ENCODE measurements at places on chromosomes 5 and 9.
A peak's percentile ranks its signal among the peaks of the same experiment; 100 is the strongest.

- DNase-seq = peak; percentile 31
Observed at GRCh38 chr5:5141625-5142525, 1.7 kb downstream of the ADAMTS16 start.

DNA sequence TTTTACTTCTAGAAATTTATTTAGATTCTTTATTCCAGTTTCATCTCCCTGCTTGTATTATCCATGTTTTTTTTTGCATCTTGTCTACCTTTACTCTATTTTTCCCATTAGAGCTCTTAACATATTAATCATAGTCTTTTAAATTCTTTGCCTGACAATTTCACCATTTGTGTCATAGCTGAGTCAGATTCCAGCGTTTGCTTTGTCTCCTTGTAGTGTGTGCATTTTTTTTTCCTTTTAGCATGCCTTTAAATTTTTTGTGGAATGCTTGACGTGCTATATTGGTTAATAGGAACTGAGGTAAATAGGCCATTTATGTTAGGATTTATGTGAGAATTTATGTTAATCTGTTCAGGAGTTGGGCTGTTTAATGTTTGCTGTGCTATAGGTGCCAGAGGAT lies 41.8 kb upstream of the NFIL3 start:
- DNase-seq = no peak

DNA sequence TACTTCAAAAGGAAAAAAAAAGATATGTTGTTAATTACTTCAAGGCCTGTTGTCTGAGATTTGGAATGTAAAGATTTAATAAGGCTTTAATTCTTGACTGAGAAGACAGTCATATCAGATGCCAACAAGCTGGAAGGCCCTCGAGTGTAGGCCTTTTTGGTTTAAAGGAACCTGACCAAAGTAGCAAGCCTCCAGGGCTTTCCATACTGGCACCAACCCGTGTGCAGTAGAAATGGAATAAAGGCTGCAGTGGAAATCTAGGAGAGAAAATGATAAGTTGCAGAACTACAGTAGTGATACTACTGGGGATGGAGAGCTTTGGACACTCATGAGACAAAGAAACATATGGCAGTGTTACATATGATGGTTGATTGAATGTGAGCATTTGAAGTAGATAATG lies 358.0 kb downstream of the TAF11L14 start:
- no peak for DNase-seq

- no peak for DNase-seq
Observed at GRCh38 chr9:7011395-7012067, 253.8 kb downstream of the KDM4C start.

DNA sequence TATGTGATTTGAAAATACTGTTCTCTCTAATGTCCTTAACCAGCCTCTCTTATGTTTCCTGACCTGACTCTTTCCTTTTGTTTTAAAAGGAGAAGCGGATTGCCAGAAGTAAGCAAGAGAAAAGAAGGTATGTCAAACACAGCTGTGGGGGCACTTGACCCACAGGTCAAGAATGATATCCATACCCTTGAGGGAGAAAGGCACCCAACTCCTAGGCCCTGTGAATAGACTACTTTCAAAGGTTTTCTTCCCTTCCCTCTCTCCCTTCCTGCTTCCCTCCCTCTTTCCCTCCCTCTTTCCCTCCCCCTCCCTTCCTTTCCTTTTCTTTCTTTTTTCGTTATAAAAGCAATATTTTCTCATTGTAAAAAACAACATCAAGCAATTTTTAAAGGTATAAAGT lies 306.8 kb downstream of the TRPM3 start:
- no peak for DNase-seq

DNA sequence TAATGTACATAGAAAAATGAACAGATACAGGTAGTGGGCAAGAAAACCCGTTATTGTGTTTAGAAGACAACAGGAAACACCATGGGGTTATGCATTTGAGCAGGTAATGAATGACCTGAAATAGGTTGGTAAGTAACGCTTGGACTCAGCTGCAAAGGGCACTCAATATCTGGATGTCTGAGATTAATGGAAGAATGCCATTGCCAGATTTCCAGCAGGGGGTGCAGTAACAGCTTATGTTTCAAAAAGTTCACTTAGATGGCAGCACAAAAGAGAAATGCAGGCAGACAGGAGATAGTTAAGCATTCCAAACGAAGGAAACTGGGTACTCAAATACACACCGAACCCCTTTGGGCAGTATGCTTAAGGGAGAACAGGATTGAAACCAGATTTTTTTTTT lies 285.5 kb upstream of the VLDLR start:
- no peak for DNase-seq

GRCh38 chr9:123225374-123225813 lies 43.0 kb downstream of the STRBP start:
- DNase-seq = peak; percentile 71

- DNase-seq = no peak
Observed at GRCh38 chr5:53871775-53872174, 311.3 kb downstream of the NDUFS4 start.

- DNase-seq = peak; percentile 35
Observed at GRCh38 chr5:90709323-90710155, 150.9 kb downstream of the ADGRV1 start.

- no peak for DNase-seq
Observed at GRCh38 chr5:58924306-58924705, 341.4 kb downstream of the RAB3C start.

- no peak for DNase-seq
Observed at GRCh38 chr5:8320244-8320643, 451.3 kb downstream of the MTRR start.

GRCh38 chr9:130198501-130199179 lies 26.4 kb downstream of the NCS1 start:
- DNase-seq = no peak

DNA sequence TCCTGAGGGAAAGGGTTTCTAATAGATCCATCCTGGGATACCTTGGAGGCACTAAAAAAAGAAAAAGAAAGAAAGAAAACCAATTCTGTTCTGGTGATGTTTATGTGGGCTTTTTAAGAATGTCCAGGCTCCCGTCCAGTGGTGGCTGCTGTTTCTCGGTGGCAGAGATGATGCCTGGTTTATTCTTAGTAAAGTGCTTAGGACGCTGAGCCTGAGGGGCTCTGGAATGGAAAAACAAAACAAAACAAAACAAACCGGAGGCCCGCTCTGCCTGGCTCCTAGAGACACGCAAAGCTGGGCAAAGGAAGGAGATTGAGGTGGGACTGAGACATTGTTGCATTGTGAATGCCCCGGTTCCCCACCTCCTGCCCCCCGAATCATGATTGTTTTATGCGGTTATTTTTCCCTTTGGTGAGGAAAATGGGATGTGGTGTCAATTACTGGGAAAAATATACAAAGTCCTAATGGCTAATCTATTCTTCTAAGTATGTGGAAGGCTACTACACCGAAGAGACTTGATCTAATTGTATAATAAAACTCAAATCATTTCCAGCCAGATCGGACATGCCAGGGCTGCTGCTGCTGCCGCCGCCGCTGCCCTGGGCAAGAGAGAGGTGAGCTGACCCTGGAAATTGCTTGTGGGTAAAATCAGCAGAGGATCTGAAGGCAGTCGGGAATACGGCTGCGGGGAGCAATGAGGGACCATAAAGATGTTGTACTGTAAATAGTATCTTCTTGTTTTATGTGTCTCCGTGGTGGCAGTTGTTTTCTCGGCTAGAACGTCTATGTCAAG lies 644.9 kb downstream of the CCDC171 start:
- no peak for DNase-seq

GRCh38 chr5:83405662-83406061 lies 65.9 kb upstream of the VCAN start:
- DNase-seq = no peak
